ENCODE measurements at places on chromosomes 2 and 18.

DNA sequence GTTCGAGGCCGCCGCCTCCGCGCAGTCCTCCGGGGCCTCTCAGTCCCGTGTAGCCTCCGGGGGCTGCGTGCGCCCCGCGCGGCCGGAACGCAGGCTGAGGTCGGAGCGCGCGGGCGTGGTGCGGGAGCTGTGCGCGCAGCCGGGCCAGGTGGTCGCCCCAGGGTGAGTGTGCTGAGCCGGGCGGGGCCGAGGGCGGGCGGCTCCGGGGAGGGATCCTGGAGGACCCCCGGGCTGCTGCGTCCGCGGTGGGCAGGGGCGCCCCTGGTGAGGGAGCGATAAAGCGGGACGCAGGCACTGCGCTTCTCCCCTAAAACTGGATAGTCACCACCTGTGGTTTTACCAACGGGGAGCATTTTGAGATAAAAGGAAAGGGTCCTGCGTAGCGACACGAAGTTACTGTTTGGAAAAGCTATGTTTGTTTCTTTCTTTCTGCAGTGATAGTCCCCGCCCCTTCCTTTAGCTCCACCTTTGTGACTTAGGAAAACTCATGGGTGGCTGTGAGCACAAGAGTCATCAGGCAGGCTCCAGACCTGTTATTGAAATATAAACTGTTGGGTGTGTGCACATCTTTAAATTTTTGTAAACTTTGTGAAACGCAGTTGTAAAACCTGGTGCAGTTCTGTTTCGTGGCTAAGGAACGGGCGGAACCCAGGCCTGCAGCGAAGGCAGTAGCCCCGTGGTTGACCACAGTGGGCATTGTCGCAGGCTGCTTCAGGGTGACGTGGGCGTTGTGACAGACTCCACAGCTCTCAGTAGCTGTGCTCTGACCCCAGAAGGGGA is 687 bp downstream of the CTDP1 start:
- no peak for DNase-seq

- no peak for DNase-seq
These were observed 48.6 kb downstream of the DNMT3A start for GRCh38 chr2:25293145-25293544.

- no peak for DNase-seq
These were observed 677 bp upstream of the MC2R start for GRCh38 chr18:13915995-13916431.

DNA sequence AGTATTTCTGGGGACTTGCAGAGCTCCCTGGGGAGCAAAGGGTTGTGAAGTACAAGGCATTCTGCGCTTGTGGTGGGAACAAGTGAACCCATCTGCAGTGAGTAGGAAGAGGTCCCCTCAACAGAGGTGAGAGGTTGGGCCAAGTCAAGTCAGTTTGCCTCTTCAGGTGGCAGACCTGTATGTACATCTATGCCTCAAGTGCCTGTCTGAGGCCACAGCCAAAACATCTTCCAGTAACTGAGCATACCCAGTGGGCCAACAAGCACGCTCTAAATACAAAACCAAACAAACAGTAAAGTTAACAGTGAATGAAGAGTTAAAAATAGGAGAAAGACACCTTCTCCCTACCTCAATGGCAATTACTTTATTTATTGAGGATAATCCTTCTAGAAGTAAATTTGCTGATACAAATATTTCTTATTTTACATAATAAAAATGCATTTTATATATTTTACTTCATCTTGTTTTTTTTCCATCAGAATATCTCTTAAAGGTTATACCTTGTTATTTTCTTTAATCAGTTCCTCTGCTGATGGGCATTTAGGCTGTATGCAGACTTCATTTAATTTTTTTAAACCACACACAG is 2.5 kb downstream of the GYPC start:
- no peak for DNase-seq

DNA sequence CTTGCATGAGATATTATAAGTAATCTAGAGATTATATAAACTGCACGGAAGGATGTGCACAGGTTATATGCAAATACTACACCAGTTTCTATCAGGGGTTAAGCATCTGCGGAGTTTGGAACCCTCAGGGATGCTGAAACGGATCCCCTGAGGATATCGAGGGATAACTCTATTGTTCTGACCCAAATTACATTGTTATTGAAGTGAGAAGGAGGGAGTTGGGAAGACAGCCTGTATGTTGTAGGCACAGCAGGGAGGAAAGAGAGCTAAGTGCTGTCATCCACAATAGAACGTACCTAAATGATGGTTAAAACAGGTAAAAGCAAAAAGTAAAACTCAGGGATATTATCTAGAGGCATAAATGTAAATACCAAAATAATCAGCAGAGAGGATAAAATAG is 44.6 kb upstream of the SMAD2 start:
- no peak for DNase-seq

DNA sequence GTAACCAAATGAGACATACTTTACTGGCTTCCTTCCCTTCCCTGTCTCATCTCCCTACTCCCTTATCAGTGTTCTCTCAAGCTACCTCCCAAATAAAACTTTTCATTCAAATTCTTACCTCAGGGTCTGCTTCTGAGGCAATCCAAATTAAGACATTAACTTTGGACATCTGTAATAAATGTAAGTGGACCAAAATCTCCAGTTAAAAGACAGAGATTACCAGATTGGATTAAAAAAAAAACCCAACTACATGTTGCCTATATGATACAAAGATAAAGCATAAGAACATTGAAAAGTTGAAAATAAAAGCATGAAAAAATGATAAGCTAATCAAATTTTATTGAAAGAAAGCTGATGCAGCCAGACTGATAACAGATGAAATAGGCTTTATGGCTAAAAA is 58.8 kb upstream of the ST3GAL5 start:
- DNase-seq: no peak

DNA sequence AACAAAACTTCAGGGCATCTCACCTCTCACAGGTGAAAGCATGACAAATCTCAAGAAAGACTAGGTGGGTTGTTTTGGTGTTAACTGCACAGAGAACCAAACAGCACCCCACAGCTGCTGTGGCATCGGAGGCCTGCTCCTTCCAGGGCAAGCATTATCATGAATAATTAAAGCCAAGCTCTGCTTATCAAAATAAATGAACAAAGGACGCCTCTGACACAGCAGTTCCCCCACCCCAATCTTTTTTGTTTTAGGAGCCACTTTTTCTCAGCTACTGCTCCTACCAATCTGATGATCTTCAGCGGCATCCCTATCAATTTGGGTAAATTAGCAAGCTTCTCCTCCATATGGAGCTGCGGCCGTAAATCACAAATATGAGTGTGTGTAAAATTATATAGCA is 58.6 kb downstream of the KLF7 start:
- DNase-seq: no peak

- no peak for DNase-seq
These were observed 122.1 kb upstream of the SALL3 start for GRCh38 chr18:78857314-78858150.

DNA sequence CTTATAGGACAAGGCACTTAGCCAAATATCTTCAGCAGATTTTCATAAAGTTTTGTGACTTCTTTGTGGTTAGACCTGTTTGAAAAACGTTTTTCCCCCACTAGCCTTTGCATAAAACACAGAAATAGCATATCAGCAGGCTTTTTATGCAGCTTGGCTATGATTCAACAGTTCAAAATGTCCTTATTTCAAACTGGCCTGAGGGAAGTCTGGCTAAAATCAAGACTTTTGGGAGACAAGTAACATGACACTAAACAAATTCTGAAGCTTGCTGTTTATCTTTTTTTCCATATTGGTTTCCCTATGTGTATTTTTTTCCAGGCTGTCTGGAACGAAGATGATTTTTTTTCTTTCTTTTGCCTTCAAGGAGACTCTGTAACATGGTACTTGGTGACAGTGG is 95.1 kb upstream of the L3MBTL4 start:
- no peak for DNase-seq

Data from esophagus squamous epithelium (tissue), 5 donors.